ELR (cell line): ENCODE measurements at places on chromosomes 4 and X.

DNA sequence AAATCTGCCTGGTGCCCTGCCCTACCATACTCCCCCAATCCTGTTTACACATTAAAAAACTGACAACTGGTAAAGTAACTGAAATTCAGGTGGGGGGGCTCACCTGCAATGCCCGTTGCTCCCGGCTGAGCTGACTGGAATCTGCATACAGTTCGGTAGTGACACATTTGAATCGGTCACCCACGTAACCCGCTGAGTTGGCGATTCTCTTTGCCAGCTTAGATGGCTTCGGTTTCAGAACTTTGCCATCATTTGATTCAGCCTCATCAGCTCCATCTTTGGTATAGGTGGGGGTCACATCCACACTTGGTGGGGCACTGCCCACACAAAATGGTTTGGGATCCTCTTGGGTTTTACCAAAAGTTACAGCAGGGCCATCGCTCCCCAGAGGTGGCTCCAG lies 25.5 kb downstream of the BCOR start:
- no peak for DNase-seq

- DNase-seq: no peak
These were observed 39.8 kb downstream of the ACE2 start for GRCh38 chrX:15560924-15561323.

- peak; percentile 2 for DNase-seq
These were observed 163.9 kb downstream of the SLC7A11 start for GRCh38 chr4:138078253-138078652.

- no peak for DNase-seq
These were observed 481.8 kb downstream of the GRXCR1 start for GRCh38 chr4:43374216-43374751.

- DNase-seq: no peak
These were observed 16.6 kb downstream of the FRMPD3 start for GRCh38 chrX:107465932-107466620.

GRCh38 chr4:187962926-187963325 lies 32.6 kb upstream of the ZFP42 start:
- DNase-seq: no peak

DNA sequence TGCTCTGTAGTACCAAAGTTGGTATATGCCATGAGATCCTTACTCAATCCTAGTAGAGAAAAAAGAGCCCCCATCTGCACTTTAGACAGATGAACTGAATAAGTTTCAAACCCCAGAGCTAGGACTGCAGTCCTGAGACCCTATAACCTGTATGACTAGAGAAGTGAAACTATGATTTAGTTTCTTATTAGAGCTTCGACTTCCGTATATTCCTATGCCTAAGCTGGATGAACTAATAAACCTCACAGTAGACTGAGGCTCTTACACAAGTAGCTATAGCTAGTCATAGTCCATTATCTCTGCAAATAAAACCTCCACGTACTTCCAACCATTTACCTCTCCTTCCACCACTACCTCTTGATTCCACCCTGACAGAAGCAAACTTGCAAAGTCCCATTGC lies 6.3 kb upstream of the OTUD4 start:
- no peak for DNase-seq

- DNase-seq: no peak
These were observed 13.6 kb upstream of the C4orf50 start for GRCh38 chr4:6031846-6032245.

- no peak for DNase-seq
These were observed 62.8 kb downstream of the DHX15 start for GRCh38 chr4:24521544-24521943.

DNA sequence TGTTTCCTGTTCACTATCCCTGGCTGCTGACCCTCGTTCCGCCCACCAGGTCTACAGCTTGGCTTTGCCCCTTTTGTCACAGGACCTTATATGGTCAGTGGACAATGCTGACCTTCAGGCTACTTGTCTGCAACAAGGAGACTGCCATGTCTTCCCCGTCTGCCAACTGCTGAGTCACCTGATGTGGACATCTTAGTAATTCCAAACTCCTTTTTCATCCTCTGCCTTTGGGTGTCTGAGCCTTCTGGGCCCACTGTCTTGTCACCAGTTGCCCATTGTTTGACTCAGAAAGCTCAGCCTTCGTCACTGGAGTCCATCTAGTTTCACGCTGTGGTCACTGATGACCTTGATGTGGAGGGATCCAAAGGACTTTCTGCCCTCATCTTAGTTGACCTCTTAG lies 30.2 kb downstream of the GPRIN3 start:
- DNase-seq: peak; percentile 4

- no peak for DNase-seq
These were observed 12.6 kb downstream of the RHOH start for GRCh38 chr4:40209401-40209800.

DNA sequence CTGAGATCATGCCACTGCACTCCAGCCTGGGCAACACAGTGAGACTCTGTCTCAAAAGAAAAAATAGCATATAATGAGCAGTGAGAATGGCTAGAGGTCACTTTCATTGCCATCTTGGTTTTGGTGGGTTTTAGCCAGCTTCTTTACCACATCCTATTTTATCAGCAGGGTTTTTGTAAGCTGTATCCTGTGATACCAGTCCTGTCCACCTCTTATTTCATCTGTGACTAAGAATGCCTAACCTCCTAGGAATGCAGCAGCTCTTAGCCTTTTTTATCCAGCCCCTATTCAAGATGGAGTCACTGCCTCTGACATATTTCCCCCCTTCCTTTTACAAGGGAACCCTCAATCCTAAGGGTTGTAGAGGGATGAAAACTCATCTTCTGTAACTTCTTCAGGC lies 26.1 kb upstream of the IGFBP7 start:
- peak; percentile 84 for DNase-seq

- no peak for DNase-seq
These were observed 50.4 kb downstream of the DCTD start for GRCh38 chr4:182866746-182867145.

- DNase-seq: no peak
These were observed 195.7 kb upstream of the GK2 start for GRCh38 chr4:79603681-79604080.

DNA sequence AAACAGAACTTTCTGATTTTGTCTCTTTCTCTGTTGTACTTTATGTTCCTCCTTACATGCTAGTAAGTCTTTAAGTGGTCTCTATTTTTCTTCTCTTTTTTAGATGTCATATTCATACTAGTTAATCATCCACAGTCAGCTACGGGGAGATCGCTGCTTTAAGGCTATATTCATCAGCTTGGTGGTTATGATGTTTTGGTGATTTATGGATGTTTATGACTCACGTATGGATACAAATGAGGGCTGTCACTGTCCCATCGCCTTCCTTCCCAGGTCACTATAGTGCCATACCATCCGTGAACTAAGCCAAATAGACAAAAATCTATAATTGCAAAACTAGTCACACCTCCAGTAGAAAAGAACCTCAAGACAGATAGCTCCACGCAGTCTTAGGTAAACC lies 296.8 kb upstream of the AADAT start:
- DNase-seq: peak; percentile 66

- peak; percentile 83 for DNase-seq
These were observed 159.1 kb downstream of the NSUN7 start for GRCh38 chr4:40908702-40909362.

GRCh38 chr4:61335241-61335763 lies 135.2 kb downstream of the ADGRL3 start:
- no peak for DNase-seq

GRCh38 chr4:86014599-86014998 lies 345.3 kb downstream of the MAPK10 start:
- DNase-seq: no peak

DNA sequence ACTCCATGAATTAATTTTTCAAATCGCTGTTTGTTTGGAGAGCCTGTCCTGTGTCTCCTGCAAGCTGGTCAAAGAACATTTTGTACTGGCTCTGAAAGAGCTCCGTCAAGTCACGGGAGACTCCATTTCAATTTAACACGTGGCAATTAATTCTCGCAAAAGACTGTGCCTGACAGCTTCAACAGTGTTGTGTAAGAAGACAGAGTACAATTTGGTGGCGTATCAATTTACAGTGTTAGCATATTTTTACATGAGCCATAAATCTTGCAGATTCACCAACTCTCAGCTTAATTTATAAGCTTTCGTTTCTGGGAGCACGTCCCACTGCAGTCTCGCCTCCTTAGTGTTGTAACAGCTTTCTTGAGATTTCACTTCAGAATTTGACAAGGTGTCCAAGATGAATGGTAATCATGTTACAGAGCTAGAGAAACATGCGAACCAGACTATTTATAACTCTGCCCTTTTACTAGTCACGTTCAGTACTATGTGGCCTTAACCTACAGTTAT lies 70.8 kb downstream of the RWDD4 start:
- no peak for DNase-seq

GRCh38 chr4:152033621-152034020 lies 272.8 kb upstream of the GATB start:
- peak; percentile 17 for DNase-seq

GRCh38 chr4:38805530-38806145 lies 1.0 kb upstream of the TLR1 start:
- DNase-seq: peak; percentile 16

GRCh38 chr4:95835672-95836071 lies 4.2 kb upstream of the PDHA2 start:
- peak; percentile 0 for DNase-seq

GRCh38 chr4:41763729-41764128 lies 15.2 kb upstream of the PHOX2B start:
- DNase-seq: no peak

- DNase-seq: no peak
These were observed 34.8 kb upstream of the CXCL6 start for GRCh38 chr4:73801692-73802091.

DNA sequence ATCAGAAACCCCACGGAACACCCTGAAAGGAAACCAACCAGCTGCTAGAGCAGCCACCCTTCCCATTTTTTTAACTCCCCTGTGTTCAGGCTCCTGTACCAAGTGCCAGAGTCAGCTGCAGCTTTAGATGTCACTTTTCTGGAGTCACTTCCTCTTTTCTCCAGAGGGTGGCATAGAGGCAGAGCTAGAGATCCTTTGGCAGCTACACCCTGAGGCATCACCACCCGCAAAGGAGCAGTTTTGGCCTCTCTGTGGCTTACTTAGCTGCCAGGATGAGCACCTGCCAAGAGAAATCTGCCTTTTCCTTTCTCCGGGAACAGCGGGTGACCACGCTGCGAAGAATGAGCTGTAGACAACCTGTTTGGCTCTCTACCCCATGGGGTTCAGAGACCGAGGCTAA lies 58.0 kb upstream of the CHRDL1 start:
- peak; percentile 53 for DNase-seq

DNA sequence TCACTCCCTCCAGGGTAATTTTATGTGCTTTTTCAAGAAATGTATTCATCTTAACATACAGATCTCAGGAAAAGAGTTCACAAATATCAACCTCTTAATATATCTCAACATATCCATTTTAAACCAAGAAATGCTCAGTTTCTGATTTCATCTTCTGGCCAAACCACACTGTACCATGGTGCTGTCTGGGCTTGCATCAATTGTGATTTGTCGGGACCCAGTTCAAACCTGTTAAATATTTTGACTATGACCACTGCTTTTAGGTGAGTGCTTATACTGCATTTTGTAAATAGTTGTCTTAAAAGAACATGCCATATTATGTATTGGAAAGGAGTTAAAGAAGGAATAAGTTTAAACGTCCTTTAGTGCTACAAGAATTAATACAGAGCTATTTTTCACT lies 352.1 kb downstream of the SPOCK3 start:
- no peak for DNase-seq

DNA sequence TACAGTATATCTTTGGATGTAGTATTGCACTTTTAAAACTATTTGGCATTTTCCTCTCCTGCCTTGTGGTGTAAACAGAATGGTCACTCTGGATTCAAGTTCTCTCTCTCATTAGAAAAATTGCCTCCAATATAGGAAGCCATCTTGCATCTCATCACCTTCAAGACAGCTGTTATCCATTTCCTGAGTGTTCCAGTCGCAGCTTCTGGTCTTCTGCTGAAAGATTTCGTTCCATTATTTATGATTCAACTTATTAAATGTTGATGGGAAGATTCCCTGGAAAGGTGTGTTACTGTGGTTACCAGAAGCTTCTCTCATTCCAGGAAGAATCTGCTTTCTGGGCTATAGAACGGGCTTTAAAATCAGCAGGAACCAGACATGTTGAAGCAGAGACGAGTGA lies 568.3 kb upstream of the SLIT2 start:
- no peak for DNase-seq

GRCh38 chrX:87621697-87622096 lies 104.1 kb downstream of the KLHL4 start:
- DNase-seq: no peak

GRCh38 chr4:155042014-155042413 lies 166.4 kb upstream of the NPY2R start:
- no peak for DNase-seq
